Karpas-422 (cell line): ENCODE measurements at places on chromosomes 12 and 14. TPM values are rescaled to one million over a fixed set of nuclear protein-coding genes. Genes with fewer than 3 reads are reported as not detected.

GRCh38 chr14:55238019-55238680, 33.1 kb upstream of the FBXO34 start:
- no peaks in the 10 kb centered on the region for H3K27me3 ChIP-seq
- no peak overlapping the region for H3K27ac ChIP-seq
- H3K36me3 ChIP-seq = no peaks in the 10 kb centered on the region
- H3K4me1 ChIP-seq = no peaks in the 10 kb centered on the region

GRCh38 chr14:102008891-102009290, 44.5 kb downstream of the DYNC1H1 start:
- DNase-seq = no peak
- no peaks in the 10 kb centered on the region for H3K27me3 ChIP-seq
- H3K4me3 ChIP-seq = no peak overlapping the region
- no peak overlapping the region for H3K27ac ChIP-seq

- no peak within 1 kb of the TSS for H3K4me3 ChIP-seq
- no peak within 1 kb of the TSS for H3K27ac ChIP-seq
- H3K27me3 ChIP-seq = no peaks in the 10 kb centered on the region
- H3K36me3 ChIP-seq = no peaks in the 10 kb centered on the region
Measured at GRCh38 chr12:56362130-56363059, at the start of gene APOF. TSS of gene APOF (minus strand) at chr12:56362857. CDS start at chr12:56362745, 112 bp downstream.

GRCh38 chr12:81644503-81644902, 114.6 kb downstream of the PPFIA2 start:
- no peaks in the 10 kb centered on the region for H3K4me1 ChIP-seq
- no peak overlapping the region for H3K4me3 ChIP-seq
- no peaks in the 10 kb centered on the region for H3K27me3 ChIP-seq
- H3K36me3 ChIP-seq = no peaks in the 10 kb centered on the region
- H3K27ac ChIP-seq = no peak overlapping the region

DNA sequence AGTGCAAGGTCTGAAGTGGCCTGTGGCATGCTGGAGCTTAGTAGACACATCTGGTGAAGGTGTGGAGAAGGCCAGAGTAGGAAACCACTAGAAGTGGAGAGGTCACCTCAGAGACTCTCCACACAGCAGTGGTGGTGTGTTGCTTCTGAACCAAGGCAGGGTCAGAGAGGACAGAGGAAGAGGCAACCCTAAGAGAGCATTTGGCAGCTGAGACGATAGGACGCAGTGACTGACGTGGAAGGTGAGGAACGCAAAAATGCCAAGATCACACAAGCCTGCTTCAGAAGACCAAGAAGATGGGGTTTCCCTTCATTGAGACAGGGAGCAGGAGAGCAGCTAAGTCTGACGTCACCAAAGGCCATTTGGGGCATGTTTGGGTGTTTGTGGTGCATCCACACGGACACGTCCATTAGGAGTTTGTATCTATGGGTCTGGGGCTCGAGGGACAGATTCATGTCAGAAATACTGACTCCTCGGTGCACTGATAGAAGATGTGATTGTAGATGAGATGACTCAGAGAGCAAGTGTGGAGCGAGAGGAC, 338.1 kb downstream of the CACNA1C start:
- H3K27ac ChIP-seq = no peak overlapping the region
- no peaks in the 10 kb centered on the region for H3K36me3 ChIP-seq
- DNase-seq = no peak

- no peak overlapping the region for H3K4me3 ChIP-seq
- no peaks in the 10 kb centered on the region for H3K36me3 ChIP-seq
- no peaks in the 10 kb centered on the region for H3K27me3 ChIP-seq
- H3K4me1 ChIP-seq = no peaks in the 10 kb centered on the region
Measured at GRCh38 chr12:164207-164606, 49.8 kb downstream of the SLC6A12 start.

DNA sequence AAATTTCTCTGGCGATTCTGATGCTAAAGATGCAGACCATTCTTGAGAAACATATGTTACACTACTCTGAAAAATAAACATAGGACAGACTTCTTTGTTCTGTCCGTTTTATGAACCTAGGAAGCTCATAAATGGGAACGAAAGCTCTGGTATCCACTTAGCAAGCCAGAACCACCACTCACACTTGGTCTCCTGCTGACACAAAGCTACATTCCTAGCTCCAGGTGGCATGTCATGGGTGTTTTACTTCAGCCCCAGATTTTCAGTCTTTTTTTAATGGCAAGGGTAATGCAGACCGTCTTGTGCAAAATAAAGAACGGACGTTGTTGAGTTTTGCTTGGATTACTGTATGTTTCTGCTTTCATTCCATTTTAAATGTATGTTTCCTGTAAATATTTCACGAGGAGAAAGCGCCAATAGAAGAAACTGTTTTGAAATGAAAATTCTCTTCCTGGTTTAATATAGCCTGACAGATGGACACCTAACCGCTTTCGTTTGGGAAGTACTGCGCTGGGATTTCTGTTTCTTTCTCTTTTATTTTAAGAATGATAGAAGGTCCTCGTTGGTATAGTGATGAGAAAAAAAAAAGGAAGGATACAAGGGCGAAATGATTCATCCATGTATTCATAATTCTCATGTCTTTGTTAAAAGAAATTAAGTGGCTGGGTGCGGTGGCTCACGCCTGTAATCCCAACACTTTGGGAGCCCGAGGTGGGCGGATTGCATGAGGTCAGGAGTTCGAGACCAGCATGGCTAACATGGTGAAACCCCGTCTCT, 871 bp upstream of the COQ5 start:
- no peaks in the 10 kb centered on the region for H3K27me3 ChIP-seq
- peak overlapping the region; percentile 98 for H3K4me3 ChIP-seq
- peaks cover 4% of the 10 kb centered on the region; the same call in 1 of the 2 replicates for H3K36me3 ChIP-seq
- DNase-seq = no peak

- no peak overlapping the region for H3K27ac ChIP-seq
- no peaks in the 10 kb centered on the region for H3K4me1 ChIP-seq
- no peaks in the 10 kb centered on the region for H3K36me3 ChIP-seq
- H3K27me3 ChIP-seq = peaks cover 4% of the 10 kb centered on the region; the same call in 1 of the 2 replicates
- no peak overlapping the region for H3K4me3 ChIP-seq
- DNase-seq = peak; percentile 89
Measured at GRCh38 chr14:95993768-95994592, 45.2 kb upstream of the C14orf132 start.

The TPPP2 gene
- total RNA-seq = not detected in 2 replicates

The CKB gene
- total RNA-seq = 30.4 and 55.2 TPM in 2 replicates

The SIX4 gene
- total RNA-seq = 53.8 and 61.6 TPM in 2 replicates
